Esophagus muscularis mucosa (tissue), 4 donors: ENCODE measurements at places on chromosomes 11 and 22. TPM values are rescaled to one million over a fixed set of nuclear protein-coding genes. Genes with fewer than 3 reads are reported as not detected.

Gene PARVA
- total RNA-seq = 199 TPM

Gene TMEM132A
- total RNA-seq = 9.0 TPM

Gene MAJIN
- not detected for total RNA-seq

Gene SLC25A1
- 88.9 TPM for total RNA-seq

Gene TRIM64C
- total RNA-seq = not detected

Gene OR8K5
- not detected for total RNA-seq

Gene CEP126
- total RNA-seq = 10.7 TPM

Gene LRRC74B
- not detected for total RNA-seq

Gene PDGFD
- total RNA-seq = 8.6 TPM

Gene LAYN
- 23.4 TPM for total RNA-seq

Gene CAVIN3
- 260 TPM for total RNA-seq

Gene BARX2
- not detected for total RNA-seq

Gene KCNJ1
- not detected for total RNA-seq

Gene YPEL4
- 0.69 TPM for total RNA-seq

Gene SLC17A6
- total RNA-seq = not detected

Gene C11orf65
- 0.33 TPM for total RNA-seq

Gene SPTBN2
- 12.5 TPM for total RNA-seq

Gene TSPAN32
- total RNA-seq = not detected

Gene RBM7
- 28.0 TPM for total RNA-seq

Gene ATXN10
- 67.5 TPM for total RNA-seq

Gene CCT8L2
- not detected for total RNA-seq

Gene STX3
- 16.3 TPM for total RNA-seq

Gene ABCC8
- 1.6 TPM for total RNA-seq

Gene HBB
- 2,785 TPM for total RNA-seq

Gene NOX4
- 3.3 TPM for total RNA-seq

Gene PANX2
- 0.42 TPM for total RNA-seq

Gene PDE2A
- total RNA-seq = 48.2 TPM

Gene SEC14L6
- 1.5 TPM for total RNA-seq

Gene CRYAB
- total RNA-seq = 365 TPM

Gene LRP5
- total RNA-seq = 78.4 TPM
